ENCODE measurements at places on chromosomes 6 and 20.

GRCh38 chr6:97449444-97449966, 166.5 kb upstream of the MMS22L start:
- DNase-seq, result no peak

GRCh38 chr6:55530931-55531330, 48.1 kb downstream of the HMGCLL1 start:
- no peak for DNase-seq

DNA sequence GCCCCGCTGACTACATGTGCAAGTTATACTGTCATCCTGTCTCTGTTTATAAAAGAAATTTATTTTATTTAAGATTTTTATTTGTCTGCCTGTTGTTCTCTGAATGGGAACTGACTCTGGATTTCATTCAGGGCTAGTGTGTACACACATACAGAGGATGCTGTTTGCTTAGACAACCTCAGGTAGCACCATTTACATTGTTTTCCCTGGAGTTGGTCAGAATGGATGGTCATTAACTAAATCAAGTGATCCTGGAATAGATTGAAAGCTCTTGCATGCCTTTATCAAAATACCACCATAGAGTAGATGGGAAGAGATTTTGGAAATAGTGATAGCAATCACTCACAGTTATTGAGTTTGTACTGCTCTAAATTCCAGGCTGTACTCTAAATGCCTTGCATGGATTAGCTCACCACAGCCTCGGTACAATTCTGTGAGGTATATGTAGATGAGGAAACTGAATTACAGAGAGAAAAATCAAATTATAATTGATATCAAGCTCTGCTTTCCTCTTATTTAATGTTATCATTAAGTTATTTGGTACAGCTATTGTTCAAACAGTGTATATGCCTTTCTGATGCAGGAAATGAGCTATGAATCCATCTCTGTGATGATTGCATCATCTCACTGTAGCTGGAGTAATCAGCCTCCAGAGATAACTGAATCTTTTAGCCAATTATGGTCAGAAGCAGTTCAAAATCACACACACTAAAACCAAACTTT, 51.9 kb downstream of the RNF217 start:
- no peak for DNase-seq

DNA sequence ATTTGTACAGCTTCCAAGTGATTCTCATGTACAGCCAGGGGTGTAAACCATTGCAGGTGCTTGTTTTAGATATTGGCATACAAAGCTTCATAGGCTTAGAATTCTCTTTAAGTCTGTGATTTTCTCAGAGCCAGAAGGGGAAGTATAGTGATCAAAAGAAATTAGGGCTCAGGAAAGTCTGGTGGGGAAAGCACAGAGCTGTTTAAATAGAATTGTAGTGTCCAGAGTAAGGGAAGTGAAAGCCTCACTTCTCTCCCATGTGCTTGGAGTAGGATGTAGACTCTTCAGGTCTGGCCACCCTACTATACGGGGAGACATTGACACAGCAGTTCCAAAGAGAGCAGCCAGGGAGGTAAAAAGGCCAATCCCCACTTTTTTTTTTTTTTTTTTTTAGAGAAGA, 10.4 kb downstream of the GCNT2 start:
- DNase-seq, result no peak

GRCh38 chr6:150517175-150517574, 82.5 kb upstream of the PLEKHG1 start:
- DNase-seq, result no peak

DNA sequence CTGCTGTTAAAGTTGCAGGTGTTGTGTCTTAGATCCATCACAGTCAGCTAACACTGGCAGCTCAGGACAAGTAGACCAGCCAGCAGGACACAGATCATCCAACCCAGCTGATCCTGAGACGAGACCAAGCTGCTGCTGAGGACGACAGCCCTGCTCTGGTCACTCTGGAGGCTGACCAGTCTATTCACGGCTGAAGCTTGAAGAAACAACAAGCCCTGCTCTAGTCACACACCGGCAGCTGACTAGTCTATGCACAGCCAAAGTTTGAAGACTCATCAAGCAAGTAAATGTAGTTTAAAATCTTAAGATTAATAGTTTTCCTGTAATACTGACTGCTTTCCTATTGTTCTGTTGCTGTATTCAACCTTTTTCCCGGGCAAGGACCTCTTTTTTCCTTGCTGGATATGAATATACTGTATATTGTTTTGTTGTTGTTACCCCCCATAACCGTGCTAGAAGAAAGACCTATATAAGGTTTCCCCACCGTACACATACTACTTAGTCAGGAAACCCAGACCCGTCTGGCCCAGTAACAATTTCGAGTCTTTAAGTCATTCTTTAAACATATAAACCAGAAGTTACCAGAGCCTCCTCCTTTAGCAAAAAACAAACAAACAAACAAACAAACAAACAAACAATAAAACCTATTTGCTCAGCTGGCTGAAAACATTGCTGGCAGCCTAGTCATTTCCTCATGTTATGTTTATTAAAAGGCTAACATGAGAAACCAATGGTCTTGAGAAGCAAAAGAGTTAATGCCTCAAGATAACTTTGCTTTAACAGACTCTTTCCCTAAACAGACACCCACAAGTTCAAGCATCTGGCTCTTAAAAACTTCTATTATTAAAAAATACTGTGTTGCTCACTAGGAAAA, 16.7 kb upstream of the GSTA3 start:
- DNase-seq, result no peak

DNA sequence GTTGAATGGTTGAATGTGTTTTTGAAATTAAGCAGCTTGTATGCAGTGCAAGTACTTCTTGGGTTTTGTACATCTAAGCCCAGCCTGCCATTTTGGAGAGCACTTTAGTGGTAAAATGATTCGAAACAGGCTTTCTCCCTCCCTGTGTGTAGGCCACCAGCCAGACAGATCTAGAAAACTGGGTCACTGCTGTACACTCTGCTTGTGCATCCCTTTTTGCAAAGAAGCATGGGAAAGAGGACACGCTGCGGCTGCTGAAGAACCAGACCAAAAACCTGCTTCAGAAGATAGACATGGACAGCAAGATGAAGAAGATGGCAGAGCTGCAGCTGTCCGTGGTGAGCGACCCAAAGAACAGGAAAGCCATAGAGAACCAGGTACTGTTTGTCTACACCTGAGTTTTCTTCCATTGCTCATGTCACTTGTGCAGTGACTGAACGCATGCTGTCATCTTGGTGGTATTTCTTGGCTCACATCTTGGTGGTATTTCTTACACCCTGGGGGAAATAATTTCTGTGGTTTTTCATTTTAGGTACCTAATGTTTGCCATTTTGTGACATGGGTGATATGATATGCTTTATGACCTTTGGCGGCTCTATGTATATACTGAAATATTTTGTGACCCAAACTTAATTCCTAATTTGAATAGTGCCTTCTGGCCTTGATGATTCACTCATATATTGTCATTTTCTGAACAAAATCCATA, 115.7 kb upstream of the CLDN20 start:
- DNase-seq, result no peak

All from activated CD8-positive, alpha-beta memory T cell treated with anti-CD3 and anti-CD28 coated beads for 1 hour (primary cell).